Fibroblast of the aortic adventitia (primary cell): ENCODE measurements at places on chromosomes 13 and 19. TPM values are rescaled to one million over a fixed set of nuclear protein-coding genes. Genes with fewer than 3 reads are reported as not detected.

GRCh38 chr19:41114132-41114531, at the start of gene CYP2F1:
Gene CYP2F1 (plus strand): TSS chr19:41114432. CDS start chr19:41116189, 1,757 bp downstream.
- DNase-seq: no peak

- DNase-seq: no peak
Observed at GRCh38 chr19:1262623-1263123, 6.5 kb upstream of the CIRBP start.

FLT3 gene
- not detected in 2 replicates for total RNA-seq

FXYD3 gene
- 1.3 TPM in 1 of 2 replicates, not detected in the other for total RNA-seq

DNA sequence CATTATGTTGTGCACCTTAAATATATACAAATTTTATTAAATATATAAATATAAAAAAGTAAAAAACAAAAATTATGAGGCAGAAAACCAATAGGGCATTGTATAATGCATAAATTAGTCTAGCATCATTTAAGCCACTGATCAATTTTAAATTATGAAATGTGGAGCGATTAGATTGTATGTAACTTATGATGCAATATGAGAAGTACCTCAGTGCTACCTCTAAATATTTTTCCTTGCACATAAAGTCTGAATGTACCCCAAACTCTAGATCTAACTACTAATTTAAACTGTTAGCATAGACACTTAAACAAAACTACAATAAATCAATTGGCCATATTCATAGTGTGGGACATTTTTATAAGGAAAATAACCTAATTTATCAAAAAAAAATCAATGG, 1178.5 kb upstream of the MIR17HG start:
- no peak for DNase-seq

DNA sequence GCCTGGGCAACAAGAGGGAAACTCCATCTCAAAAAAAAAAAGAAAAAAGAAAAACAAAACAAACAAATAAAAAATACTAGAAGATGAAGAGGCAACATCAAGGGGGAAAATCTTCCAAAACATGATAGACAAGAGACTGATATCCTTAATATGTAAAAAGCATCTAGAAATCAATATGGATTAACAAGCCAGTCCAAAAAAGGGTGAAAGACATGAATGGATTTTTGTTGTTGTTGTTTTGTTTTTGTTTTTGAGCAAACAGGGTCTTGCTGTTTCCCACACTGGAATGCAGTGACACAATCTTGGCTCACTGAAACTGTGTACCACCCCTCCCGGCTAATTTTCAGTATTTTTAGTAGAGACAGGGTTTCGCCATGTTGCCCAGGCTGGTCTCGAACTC, 4.0 kb upstream of the TINCR start:
- DNase-seq: no peak

UBE2L5 gene
- under 0.01 TPM in 1 of 2 replicates, not detected in the other for total RNA-seq

DNA sequence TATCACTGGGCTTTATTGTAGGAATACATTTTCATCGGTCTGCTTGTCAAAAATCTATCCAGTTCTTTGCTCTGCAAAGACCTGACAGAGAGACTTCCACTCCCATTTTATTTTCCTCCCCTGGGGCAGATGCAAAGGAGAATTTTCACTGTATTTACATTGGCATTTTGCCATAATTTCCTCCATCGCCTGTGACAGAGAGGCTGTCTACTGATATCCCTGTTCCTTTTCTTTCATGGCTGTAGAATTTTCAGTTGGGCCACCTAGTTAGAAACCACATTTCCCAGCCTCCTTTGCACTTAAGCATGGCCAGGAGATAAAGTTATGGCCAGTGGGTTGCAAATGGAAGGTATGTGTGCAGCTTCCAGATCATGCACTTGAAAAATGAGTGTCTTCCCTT, 89.3 kb downstream of the NUFIP1 start:
- no peak for DNase-seq

DNA sequence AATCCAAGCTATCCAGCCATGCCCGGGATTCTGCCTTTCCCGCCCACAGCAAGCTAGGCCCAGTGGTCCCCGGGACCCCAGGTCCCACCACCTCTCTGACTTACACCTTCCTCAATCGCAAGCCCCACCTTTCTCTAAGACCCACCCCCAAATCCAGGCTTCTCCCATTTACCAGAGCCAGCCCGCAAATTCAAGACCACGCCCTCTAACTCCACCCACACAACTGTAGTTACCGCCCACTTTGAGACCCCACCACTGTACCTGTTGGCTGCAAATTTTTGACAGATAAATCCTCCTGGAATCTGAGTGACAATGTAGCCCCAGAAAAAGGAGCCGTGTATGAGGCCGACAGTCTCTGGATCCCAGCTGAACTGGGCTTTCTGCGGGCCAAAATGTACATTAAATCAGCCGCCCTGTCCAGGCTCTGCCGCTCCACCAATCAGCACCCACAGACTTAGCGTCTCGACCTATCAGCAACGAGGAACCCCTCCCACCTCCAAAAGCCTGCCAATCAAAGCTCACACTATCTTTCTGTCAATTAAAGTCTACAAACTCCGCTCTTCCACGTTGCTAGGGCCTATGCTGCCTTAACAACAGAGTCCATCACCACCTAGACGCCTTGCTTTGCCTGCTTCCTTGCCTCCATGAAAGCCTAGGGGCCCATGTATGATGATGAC, 6.3 kb downstream of the SLC17A7 start:
- no peak for DNase-seq

GRCh38 chr13:113001241-113002140, 32.5 kb downstream of the MCF2L start:
- DNase-seq: no peak

GAPDHS gene
- total RNA-seq: not detected in 2 replicates

CYP4F2 gene
- total RNA-seq: not detected in 2 replicates

DNA sequence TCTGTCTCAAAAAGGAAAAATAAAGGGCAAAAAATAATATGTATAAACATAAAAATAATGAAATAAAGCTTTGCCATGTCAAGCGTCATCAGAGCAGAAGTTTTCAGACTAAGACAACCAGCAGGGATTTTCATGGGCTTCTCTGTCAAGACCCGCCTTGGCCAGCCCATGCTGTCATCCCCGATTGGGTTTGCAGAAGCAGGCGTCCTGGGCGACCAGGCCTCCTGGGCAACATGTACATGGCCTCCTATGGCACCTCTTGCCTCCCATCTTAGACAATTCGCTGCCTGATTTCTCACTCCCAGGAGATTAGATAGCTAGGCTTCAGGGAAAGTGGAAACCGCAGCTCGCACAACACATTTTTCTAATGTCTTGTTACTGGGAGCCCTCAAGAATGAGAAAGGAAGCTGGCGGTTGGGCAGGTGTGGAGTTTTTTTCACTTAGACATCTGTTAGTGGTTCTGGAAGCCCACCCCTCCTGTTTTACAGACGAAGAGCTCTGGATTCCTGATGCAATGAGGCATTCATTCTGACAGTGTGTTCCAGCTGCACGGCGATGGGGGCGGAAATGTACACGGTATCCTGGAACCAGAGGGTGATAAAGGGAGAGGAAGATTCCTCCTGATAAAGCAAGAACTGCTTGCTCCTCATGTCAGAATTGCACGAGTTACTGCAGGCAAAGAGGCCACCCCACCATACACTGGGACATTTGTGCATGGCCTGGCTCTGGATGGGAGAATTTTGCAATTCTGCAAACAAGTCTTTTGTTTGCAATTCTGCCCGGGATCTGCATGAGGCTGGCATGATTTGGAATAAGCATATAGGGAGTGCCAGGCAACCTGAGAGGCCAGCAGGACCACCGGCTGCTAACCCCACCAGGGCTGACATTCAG, 47.4 kb upstream of the KATNAL1 start:
- DNase-seq: no peak

AXL gene
- 121 and 305 TPM in 2 replicates for total RNA-seq

- DNase-seq: no peak
Observed at GRCh38 chr19:34317311-34317927, 47.6 kb upstream of the GPI start.

SLC7A9 gene
- total RNA-seq: not detected in 2 replicates

CGB1 gene
- not detected in 2 replicates for total RNA-seq

GRCh38 chr19:4059453-4059871, 7.2 kb downstream of the ZBTB7A start:
- DNase-seq: no peak

RASIP1 gene
- total RNA-seq: 0.16 and 0.45 TPM in 2 replicates

IGFL3 gene
- total RNA-seq: not detected in 2 replicates

DNA sequence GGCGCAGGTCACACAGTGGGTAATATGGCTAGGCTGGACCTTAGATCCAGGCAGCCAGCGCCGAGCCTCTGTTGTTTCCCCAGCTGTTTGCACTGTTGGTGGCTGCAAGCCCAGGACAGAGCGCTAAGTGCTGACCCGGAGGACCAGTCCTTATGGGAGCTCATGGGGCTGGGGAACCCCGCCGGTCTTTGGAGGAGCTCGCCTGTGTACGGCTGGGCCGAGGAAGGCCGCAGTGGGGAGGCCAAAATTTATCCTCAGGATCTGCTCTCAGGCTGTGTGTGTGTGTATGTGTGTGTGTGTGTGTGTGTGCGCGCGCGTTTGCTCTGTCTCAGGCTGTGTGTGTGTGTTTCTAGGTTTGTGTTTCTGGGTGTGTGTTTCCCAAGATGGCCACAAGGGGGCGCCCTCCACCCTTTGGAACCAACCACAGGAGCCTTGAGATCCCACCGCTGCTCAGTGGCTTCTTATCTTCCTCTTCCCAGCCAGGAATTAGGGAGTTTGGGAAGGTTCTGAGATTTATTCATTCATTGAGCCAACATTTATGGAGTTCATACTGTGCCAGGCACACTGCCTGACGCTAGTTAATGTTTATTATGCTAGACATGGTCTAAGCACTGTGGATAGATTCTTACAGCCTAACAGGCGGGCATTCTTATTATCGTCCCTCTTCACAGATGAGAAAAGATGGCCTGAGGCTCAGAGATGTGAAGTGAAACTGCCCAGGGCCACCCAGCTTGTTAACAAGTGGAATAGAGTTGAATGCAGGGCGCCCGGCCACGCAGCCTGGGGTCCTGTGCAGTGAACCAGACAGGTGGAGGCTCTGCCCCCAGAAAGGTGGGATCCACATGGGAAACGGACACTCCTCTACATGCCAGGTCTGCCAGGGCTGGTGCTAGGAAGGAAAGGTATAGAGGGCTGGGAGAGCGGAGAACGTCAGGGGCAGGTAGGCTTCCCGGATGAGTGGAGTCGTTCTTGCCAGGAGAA, 13.0 kb downstream of the PGLYRP1 start:
- DNase-seq: peak; percentile 81
